Nephron progenitor cell (in vitro differentiated cells): ENCODE measurements at places on chromosomes 3 and 15.
A peak's percentile ranks its signal among the peaks of the same experiment; 100 is the strongest.

DNA sequence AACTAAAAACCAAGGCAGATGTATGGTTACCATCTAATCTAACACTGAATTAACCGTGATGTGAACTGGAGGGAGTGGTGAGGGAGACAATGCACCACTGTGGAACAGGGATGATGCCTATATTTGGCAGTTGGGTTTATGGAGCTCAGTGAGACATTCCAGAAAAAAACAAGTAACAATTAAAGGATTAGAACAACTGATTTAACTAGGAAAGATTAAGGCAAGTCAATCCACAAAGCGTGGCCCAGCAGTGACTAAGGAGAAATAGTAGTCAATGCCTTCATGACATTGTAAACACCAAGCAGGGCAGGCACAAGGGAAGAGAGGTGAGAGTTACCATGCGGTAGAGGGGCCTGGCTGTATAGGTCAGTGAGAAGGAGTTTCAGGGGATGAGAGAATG, 38.1 kb downstream of the CHAC1 start:
- peaks cover 70% of the 10 kb centered on the region for H3K36me3 ChIP-seq
- no peak overlapping the region for H3K27ac ChIP-seq
- H3K27me3 ChIP-seq, result no peaks in the 10 kb centered on the region
- H3K4me1 ChIP-seq, result no peaks in the 10 kb centered on the region
- H3K4me3 ChIP-seq, result no peak overlapping the region
- DNase-seq, result no peak

DNA sequence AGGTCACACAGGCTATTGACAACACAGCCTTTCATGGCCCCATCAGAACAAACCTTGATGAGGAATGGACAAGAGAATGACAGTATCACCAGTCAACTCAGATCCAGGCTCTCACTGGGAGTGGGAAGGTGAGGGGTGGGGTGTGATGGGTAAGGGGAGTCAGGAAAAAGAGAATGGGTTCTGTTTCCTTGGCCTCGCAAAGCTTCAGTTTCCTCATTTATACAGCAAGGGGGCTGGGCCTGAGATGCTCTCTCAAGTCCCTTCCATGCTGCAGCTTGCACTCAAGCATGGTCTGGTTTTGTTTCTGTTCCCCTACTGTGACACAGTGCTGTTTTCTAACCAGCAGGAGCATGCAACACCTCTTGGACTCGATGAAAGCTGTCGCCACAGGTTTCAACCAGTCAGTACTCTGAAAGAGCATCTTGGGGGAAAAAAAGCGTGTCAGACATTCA, 65.7 kb upstream of the IL12A start:
- DNase-seq, result no peak
- H3K4me3 ChIP-seq, result no peak overlapping the region
- no peaks in the 10 kb centered on the region for H3K4me1 ChIP-seq
- H3K36me3 ChIP-seq, result no peaks in the 10 kb centered on the region
- peaks cover 6% of the 10 kb centered on the region for H3K27me3 ChIP-seq
- no peak overlapping the region for H3K27ac ChIP-seq

DNA sequence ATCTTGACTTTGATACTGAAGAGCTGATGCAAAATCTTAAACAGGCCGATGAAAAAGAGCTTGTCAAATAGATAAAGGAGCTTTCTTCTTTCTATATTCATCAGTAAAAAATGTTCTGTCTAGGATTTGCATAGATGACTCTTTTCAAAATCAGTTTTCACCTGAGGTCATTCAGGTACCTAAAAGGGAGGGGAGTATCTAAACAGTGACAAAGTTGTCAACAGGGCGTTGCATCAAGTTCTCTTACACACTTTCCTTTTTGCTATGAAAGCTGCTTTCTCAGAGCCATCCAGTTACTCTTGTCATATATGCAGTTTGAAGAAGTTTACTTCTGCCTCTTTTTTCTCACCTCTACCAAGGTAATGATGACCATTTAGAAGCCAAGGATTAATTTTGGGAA, 60.0 kb downstream of the AKAP13 start:
- H3K4me1 ChIP-seq, result peaks cover 34% of the 10 kb centered on the region
- no peak for DNase-seq
- no peak overlapping the region for H3K27ac ChIP-seq
- no peaks in the 10 kb centered on the region for H3K27me3 ChIP-seq
- no peak overlapping the region for H3K4me3 ChIP-seq
- H3K36me3 ChIP-seq, result no peaks in the 10 kb centered on the region

- peaks cover 11% of the 10 kb centered on the region for H3K4me1 ChIP-seq
- no peak overlapping the region for H3K4me3 ChIP-seq
- peaks cover 7% of the 10 kb centered on the region for H3K36me3 ChIP-seq
- DNase-seq, result no peak
- peaks cover 11% of the 10 kb centered on the region for H3K27me3 ChIP-seq
Observed at GRCh38 chr3:32998631-32999451, 47.4 kb downstream of the CCR4 start.

DNA sequence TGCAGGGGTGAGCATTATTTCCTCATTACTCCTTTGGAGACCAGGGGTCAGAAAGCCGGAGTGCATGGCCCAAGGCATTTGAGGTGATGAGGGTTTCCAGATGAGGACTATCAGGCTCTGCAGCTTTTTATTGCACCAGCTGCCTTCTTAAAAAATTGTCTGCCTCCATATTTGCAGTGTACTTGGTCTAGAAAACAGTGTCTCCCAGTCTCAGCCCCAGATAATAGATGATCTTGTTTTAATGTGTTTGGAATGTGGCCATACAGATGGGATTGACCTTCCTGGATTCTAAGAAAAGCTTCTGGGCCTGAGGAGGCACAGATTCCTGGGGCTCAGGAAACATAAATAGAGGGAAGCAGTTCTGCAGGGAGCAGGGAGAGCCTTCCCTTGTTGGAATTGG, 123.3 kb downstream of the GABRG3 start:
- H3K27ac ChIP-seq, result peak overlapping the region; percentile 44
- no peak overlapping the region for H3K4me3 ChIP-seq
- peaks cover 10% of the 10 kb centered on the region for H3K4me1 ChIP-seq
- H3K27me3 ChIP-seq, result peaks cover 3% of the 10 kb centered on the region
- DNase-seq, result no peak

- H3K27me3 ChIP-seq, result peaks cover 3% of the 10 kb centered on the region
- peak overlapping the region; percentile 87 for H3K27ac ChIP-seq
- H3K36me3 ChIP-seq, result peaks cover 4% of the 10 kb centered on the region
- peak; percentile 48 for DNase-seq
- no peak overlapping the region for H3K4me3 ChIP-seq
- peaks cover 10% of the 10 kb centered on the region for H3K4me1 ChIP-seq
Observed at GRCh38 chr3:49158103-49158709, 7.9 kb downstream of the CCDC71 start.

DNA sequence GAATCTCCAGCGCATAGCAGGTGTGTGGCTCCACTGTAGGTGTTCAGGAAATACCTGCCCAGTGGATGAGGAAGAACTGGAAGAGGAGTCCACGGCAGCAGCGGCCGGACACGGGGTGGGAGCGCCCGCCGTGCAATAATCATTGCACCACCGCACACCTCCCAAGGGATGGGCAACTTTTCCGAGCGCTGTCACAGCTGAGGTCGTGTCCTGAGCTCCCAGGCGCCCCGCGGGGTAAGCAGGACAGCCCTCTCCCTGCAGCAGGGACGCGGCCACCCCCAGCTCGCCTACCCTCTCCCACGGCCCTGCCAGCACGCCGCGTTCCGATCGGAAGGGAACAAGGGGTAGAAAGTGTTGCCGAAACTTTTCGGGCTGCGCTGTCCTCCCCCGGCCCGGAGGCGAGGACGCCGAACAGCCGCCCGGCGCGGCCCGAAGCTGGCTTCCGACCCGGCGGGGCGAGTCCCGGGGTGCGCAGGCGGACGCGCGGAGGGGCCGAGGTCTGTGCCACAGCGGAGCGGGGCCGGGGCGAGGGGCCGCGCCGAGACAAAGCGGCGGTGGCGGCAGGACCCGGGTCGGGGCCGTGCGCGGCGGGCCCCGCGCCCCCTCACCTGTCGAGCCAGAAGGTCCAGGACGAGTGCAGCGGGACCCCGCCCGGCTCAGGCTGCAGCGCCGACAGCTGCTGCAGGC, 475 bp downstream of the EIF4E3 start:
- peaks cover 26% of the 10 kb centered on the region for H3K4me1 ChIP-seq
- H3K27ac ChIP-seq, result no peak overlapping the region
- DNase-seq, result peak; percentile 61
- peaks cover 55% of the 10 kb centered on the region for H3K27me3 ChIP-seq

GRCh38 chr3:98985431-98985830, 83.9 kb upstream of the DCBLD2 start:
- H3K4me3 ChIP-seq, result no peak overlapping the region
- peaks cover 13% of the 10 kb centered on the region for H3K4me1 ChIP-seq
- H3K27me3 ChIP-seq, result no peaks in the 10 kb centered on the region
- H3K27ac ChIP-seq, result no peak overlapping the region
- H3K36me3 ChIP-seq, result no peaks in the 10 kb centered on the region

- no peak for DNase-seq
- no peak overlapping the region for H3K4me3 ChIP-seq
- H3K27me3 ChIP-seq, result no peaks in the 10 kb centered on the region
- H3K27ac ChIP-seq, result no peak overlapping the region
- no peaks in the 10 kb centered on the region for H3K4me1 ChIP-seq
- H3K36me3 ChIP-seq, result peaks cover 11% of the 10 kb centered on the region
Observed at GRCh38 chr3:52889901-52890300, 7.4 kb downstream of the STIMATE start.

GRCh38 chr15:73078722-73079121, 26.5 kb downstream of the NEO1 start:
- H3K4me3 ChIP-seq, result no peak overlapping the region
- H3K4me1 ChIP-seq, result peaks cover 16% of the 10 kb centered on the region
- no peaks in the 10 kb centered on the region for H3K36me3 ChIP-seq

DNA sequence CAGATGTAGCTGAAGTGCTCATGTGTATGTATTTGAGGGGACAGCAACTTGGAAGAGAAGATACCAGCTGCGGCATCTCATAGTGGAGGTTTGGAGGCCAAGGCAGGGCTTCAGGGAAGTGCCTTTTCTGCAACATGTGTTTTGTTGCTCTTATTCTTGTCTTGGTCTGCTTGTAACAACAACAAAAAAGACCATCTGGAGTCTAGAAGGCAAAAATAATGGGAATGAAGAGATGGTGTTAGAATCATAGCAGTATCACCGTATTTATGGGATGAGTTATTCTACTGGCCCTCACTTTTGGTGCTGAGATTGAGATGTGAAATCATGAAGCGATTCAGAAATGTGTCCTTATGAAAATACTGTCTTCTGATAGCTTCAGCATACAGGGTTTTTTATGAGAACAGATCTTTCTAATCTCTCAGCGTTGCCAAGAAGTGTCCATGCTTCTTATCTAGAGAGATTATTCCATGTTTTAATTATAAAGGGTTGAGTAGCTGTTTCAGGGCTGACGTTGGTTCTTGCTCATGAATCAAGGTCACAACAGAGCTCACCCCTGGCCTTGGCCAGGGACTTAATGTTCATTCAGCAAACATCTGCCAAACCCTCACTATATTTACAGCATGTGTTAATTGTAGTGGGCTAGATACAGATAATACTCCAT, 58.0 kb downstream of the ITPR1 start:
- peaks cover 75% of the 10 kb centered on the region for H3K4me1 ChIP-seq
- peaks cover 57% of the 10 kb centered on the region for H3K36me3 ChIP-seq
- no peaks in the 10 kb centered on the region for H3K27me3 ChIP-seq
- no peak for DNase-seq
- peak overlapping the region; percentile 68 for H3K27ac ChIP-seq

- no peaks in the 10 kb centered on the region for H3K36me3 ChIP-seq
- H3K4me3 ChIP-seq, result no peak within 1 kb of the TSS
- no peak within 1 kb of the TSS for H3K27ac ChIP-seq
Observed at GRCh38 chr3:193554811-193555210, at the start of gene ATP13A4. TSS of gene ATP13A4 (minus strand) at chr3:193554895. CDS start at chr3:193554799, 96 bp downstream.

GRCh38 chr3:175020101-175020500, 161.0 kb downstream of the NAALADL2 start:
- no peak overlapping the region for H3K4me3 ChIP-seq
- H3K36me3 ChIP-seq, result no peaks in the 10 kb centered on the region
- no peak overlapping the region for H3K27ac ChIP-seq
- H3K4me1 ChIP-seq, result no peaks in the 10 kb centered on the region
- DNase-seq, result no peak

GRCh38 chr3:79651536-79652065, 116.2 kb downstream of the ROBO1 start:
- H3K27ac ChIP-seq, result peak overlapping the region; percentile 12

GRCh38 chr15:90062973-90063769, 39.1 kb downstream of the IDH2 start:
- H3K27ac ChIP-seq, result peak overlapping the region; percentile 93
- peak overlapping the region; percentile 37 for H3K4me3 ChIP-seq
- H3K27me3 ChIP-seq, result no peaks in the 10 kb centered on the region
- peaks cover 68% of the 10 kb centered on the region for H3K4me1 ChIP-seq
- no peak for DNase-seq

- no peak overlapping the region for H3K4me3 ChIP-seq
- no peaks in the 10 kb centered on the region for H3K36me3 ChIP-seq
- DNase-seq, result no peak
- no peak overlapping the region for H3K27ac ChIP-seq
Observed at GRCh38 chr3:17551333-17551732, 191.1 kb downstream of the TBC1D5 start.

DNA sequence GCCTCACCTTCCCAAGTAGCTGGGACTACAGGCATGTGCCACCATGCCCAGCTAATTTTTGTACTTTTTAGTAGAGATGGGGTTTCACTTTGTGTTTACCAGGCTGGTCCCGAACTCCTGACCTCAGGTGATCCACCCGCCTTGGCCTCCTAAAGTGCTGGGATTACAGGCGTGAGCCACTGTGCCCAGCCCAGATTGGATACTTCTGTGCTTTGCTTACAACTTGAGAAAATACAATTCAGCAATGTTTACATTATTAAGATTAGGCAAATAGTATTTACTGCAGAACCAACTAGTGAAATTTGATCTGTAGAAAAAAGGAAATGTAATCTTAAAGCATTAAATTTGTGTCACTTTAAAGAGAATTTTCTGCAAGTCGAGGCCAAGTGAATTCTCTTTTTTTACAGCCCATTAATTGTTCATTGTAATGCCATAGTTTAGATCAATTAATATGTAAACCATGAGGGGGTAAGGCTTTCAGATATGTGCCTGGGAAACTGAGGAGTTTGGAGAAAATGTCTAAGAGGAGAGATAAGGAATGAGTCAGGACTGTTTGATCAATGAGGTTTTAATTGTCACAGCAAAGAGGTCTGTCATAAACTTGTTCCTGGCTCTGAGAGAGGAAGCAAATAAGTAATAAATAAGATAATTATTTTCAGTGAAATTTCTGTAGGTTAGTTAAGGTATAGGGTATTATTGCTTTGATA, 15.3 kb downstream of the PYDC2 start:
- H3K4me1 ChIP-seq, result no peaks in the 10 kb centered on the region
- H3K36me3 ChIP-seq, result no peaks in the 10 kb centered on the region
- DNase-seq, result no peak

GRCh38 chr15:90191794-90192509, 9.2 kb upstream of the SEMA4B start:
- H3K27ac ChIP-seq, result no peak overlapping the region
- H3K27me3 ChIP-seq, result peaks cover 3% of the 10 kb centered on the region
- no peak overlapping the region for H3K4me3 ChIP-seq
- H3K36me3 ChIP-seq, result peaks cover 26% of the 10 kb centered on the region

DNA sequence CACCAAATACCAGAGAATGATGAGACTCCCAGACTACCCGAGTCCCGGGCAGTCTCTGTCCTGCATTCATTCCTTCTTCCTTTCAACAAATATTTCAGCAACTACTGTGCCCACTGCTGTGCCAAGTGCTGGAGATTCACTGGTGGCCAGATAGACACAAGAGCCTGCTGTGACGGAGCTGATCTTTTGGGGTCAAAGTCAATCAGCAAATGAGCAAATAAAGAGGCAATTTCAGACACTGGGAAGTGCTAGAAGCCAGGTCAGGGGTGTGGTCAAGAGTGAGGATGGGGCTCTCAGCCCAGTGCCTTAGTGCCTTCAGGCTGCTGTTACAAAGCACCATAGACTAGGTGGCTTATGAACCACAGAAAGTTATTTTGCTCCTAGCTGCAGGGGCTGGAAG, 104.9 kb upstream of the IQSEC1 start:
- H3K36me3 ChIP-seq, result peaks cover 18% of the 10 kb centered on the region
- no peak overlapping the region for H3K27ac ChIP-seq
- no peak overlapping the region for H3K4me3 ChIP-seq
- no peak for DNase-seq
- no peaks in the 10 kb centered on the region for H3K4me1 ChIP-seq
